ENCODE measurements at places on chromosomes 12 and 14.
A peak's percentile ranks its signal among the peaks of the same experiment; 100 is the strongest.

GRCh38 chr12:40446385-40446784 lies 221.6 kb downstream of the LRRK2 start:
- DNase-seq: peak; percentile 35

- DNase-seq: no peak
Measured at GRCh38 chr12:56599797-56600196, 30.3 kb downstream of the BAZ2A start.

DNA sequence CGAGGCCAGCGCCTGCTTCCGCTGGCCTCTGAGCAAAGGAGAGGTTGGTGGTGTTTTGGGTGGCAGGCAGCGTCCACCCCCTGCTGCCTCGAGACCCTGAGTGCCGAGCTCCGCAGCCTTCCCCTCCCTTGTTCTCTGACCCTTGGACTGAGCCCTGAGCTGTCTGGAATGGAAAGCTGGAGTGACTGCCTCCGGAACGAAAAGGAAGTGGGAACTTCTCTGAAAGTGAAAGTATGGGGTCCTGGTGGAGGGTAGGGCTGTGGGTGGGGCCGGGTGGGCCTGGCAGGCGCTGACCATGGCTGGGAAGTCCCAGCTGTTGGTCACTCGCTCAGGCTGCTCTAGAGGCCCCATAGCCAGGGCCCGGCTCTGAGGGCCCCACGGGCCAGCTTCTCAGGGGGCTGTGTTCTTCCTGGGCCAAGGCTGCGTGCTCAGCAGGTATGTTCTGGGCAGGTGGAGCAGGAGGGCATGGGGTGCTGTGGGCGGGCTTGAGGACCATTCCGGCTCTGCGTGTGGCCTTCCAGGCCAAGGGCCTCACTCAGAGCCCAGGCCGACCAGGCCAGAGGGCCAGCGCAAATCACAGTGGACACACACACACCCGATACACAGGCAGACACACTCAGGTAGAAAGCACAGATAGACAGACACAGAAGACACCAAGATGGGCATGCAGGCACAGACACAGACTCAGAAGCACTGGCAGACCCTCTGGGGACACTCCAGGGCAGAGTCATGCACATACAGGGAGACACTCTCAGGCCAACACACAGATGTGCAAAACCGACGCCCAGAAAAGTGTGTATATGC lies at the start of gene EXOC3L4:
Gene EXOC3L4, plus strand, starts transcription at position 320 of the 804 bp plus-strand sequence. CDS start 5,495 bp downstream, outside the sequence.
- DNase-seq: no peak

DNA sequence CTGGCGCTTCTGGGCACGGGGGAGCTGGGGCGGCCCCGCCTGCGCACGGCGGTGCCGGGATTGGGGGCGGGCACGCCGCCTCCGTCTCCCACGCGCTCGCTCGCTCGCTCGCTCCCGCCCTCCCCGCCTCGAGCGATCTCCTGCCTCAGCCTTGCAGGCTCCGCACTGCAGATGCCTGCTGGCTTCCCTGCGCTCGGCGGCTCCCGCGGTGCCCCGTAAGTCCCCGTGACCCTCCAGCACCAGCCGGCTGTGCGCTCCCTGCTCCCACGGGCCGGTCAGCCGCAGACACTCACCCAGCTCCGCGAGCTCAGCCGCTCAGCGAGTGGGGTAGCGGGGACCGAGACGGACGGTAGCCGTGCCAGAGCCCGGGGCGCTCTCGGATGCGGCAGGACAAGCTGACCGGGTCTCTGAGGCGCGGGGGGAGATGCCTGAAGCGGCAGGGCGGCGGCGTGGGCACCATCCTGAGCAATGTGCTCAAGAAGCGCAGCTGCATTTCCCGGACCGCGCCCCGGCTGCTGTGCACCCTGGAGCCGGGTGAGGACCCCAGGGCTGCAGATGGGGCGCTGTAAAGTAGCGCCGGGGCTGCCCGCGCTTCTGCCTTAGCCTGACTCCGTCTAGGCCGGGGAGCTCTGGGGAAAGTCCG lies at the start of gene TBC1D30:
Gene TBC1D30, plus strand, starts transcription at position 148 of the 643 bp plus-strand sequence. Its CDS starts 233 bp downstream, at position 381.
- peak; percentile 85 for DNase-seq

- no peak for DNase-seq
Measured at GRCh38 chr14:61322799-61323290, 1.5 kb downstream of the PRKCH start.

GRCh38 chr12:56948457-56948777 lies 9.0 kb downstream of the RDH16 start:
- DNase-seq: no peak

- DNase-seq: no peak
Measured at GRCh38 chr14:36934304-36934703, 238.1 kb downstream of the SLC25A21 start.

DNA sequence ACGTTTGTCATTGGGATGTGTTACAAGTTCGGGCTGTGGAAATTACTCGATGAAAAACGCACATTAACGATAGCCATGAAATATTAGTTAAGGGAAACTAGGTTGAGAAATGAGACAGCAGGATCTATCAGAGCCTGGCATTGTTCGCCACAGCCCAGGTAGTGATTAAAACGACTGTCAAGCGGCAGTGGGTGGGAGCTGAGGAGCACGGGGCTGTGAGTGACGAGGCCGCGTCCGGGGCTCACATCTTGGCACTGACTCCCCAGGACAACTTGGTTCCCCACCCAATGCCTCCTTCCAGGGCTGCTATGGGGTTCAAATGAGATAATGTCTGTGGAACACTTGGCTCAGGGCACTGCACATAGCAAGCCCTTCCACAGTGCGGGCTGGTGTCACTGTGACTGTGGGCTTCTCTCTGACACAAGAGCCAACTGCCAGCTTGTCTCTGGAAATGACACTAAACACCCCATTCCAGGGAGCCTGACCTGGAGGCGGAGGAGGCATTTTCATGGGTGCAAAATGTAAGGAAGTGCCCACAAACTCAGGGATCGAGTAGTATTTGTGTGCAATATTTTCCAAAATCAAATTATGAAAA lies 19.3 kb downstream of the MMAB start:
- DNase-seq: no peak

DNA sequence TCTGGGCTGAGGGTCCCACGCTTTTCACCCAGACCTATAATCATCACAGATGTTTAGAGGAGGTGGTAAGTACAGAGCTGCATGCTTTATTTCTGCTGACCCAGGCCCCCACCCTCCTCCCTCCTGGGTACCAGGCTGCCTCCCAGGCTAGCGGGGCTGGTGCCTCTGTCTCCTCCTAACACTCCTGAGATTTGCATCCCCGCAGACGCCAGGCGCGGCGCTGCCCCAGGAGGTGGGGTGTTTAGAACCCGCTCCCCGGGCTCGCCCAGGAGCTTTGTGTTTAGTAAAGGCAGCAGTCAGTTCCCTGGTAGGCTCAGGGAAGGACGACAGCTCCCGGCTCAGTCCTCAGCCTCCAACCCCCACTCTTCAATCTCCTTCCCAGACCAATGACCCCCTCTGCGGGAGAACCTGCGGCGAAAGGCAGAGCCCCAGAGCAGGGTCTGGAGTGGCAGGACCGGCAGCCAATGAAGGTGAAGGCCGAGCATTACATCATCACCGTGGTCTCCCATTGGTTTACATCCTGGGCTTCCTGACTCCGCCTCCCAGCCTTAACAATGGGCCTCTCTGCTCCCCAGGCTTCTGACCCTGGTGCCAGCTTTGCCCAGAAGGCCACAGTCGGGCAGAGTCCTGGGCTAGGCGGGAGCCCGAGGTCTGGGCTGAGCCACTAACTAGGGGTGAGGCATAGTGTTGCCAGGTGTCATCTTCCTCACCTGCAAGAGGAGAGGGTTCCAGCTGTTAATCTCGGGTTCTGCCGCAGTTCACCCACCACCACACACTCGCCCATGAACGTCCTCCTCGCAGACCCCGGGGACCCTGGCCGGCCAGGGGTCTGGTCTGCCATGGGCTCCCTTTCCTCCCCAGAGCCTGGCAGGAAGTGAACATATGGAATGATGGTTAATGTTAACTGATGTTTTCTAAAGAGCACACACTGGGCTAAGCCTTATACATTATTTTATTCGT lies 57.5 kb downstream of the CALM1 start:
- peak; percentile 96 for DNase-seq

GRCh38 chr12:62260733-62261683 lies 804 bp downstream of the USP15 start:
- DNase-seq: peak; percentile 52

- DNase-seq: no peak
Measured at GRCh38 chr14:60951776-60952435, 29.0 kb downstream of the TRMT5 start.

- no peak for DNase-seq
Measured at GRCh38 chr14:99698236-99698635, 14.1 kb downstream of the CYP46A1 start.

- DNase-seq: no peak
Measured at GRCh38 chr12:25872137-25872536, 86.3 kb upstream of the RASSF8 start.

- no peak for DNase-seq
Measured at GRCh38 chr12:64667793-64668192, 57.5 kb downstream of the RASSF3 start.
